ENCODE measurements at places on chromosomes 2 and 18. TPM values are rescaled to one million over a fixed set of nuclear protein-coding genes. Genes with fewer than 3 reads are reported as not detected.

DES gene
- 0.47 TPM for total RNA-seq

OR6B2 gene
- not detected for total RNA-seq

MDH1B gene
- 1.4 TPM for total RNA-seq

EEF1B2 gene
- 994 TPM for total RNA-seq

Data from A549 treated with dexamethasone at 1 μM for 4 hours (cell line).